ENCODE measurements at places on chromosomes 7 and 10.

- no peak for ATAC-seq
These were observed 76.0 kb downstream of the GPR141 start for GRCh38 chr7:37759526-37759925.

- ATAC-seq = no peak
These were observed 337.9 kb downstream of the PTPRN2 start for GRCh38 chr7:158249692-158250091.

DNA sequence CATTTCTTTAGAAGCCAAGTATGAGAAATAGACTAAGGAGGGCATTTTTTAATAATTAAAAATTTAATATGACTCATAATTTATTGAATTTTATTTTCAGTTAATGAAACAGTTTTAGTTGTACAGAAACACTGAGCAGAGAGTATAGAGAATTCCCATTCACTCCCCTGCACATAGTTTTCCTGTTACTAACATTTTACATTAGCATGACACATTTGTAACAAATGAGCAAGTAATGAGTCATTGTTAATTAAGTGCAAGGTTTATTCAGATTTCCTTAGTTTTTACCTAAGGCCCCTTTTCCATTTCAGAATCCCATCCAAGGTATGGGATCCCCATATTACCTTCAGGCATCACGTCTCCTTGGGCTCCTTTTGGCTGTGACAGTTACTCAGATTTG is 271.5 kb upstream of the FZD8 start:
- ATAC-seq = peak; percentile 71

GRCh38 chr10:124699471-124700292 is 44.5 kb downstream of the FAM53B start:
- no peak for ATAC-seq

DNA sequence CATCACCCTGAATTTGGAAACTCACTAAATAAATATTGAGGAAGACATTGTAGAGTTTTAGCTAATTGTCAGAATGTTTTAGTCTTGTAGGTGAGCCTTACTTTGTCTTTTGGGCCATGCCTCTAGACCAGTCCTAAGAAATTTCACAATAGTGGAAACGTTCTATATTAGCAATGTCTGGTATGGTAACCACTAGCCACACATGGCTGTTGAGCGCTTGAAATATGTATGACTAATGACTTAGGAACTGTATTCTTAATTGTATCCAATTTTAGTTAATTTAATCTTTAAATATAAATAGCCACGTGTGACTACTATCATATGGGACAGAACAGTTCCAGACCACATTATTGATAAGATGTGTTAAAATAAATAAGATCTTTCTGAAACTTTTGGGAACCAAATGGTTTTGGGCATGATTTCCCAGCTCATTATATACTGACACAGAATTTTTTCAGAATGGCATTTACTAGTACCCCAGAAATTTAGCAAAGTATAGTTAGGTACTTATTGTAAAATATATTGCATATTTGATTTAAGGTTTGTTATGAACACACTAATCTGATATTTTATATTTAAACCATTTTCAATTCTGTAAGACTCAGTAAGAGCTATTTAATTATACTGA is 95.0 kb downstream of the VPS50 start:
- peak; percentile 98 for ATAC-seq
